ENCODE measurements at places on chromosomes 2 and 18.
A peak's percentile ranks its signal among the peaks of the same experiment; 100 is the strongest.

- no peak for DNase-seq
These were observed 638.6 kb upstream of the SLC39A10 start for GRCh38 chr2:195018462-195018861.

DNA sequence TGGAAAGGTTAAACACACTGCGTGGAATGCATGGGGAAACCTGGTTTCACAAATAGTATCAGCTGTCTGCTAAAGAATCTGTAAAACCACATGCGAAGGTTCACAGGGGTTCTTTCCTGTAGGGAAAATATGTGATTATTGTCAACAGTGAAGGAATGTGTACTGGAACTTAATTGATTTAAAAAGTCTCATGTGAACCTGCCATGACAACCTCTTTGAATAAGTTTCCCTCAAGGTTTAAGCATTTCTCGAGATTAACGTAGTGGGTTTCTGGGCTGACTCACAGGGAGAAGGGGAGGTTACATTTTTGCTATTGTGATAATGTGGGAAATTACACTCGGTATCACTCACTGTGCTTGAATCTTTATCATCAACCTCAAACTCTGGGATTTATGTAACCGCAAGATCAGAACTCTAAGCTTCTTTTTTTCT, 28.2 kb upstream of the IL1R1 start:
- DNase-seq = no peak

- no peak for DNase-seq
These were observed 4.6 kb downstream of the PPP1R7 start for GRCh38 chr2:241154915-241155314.

DNA sequence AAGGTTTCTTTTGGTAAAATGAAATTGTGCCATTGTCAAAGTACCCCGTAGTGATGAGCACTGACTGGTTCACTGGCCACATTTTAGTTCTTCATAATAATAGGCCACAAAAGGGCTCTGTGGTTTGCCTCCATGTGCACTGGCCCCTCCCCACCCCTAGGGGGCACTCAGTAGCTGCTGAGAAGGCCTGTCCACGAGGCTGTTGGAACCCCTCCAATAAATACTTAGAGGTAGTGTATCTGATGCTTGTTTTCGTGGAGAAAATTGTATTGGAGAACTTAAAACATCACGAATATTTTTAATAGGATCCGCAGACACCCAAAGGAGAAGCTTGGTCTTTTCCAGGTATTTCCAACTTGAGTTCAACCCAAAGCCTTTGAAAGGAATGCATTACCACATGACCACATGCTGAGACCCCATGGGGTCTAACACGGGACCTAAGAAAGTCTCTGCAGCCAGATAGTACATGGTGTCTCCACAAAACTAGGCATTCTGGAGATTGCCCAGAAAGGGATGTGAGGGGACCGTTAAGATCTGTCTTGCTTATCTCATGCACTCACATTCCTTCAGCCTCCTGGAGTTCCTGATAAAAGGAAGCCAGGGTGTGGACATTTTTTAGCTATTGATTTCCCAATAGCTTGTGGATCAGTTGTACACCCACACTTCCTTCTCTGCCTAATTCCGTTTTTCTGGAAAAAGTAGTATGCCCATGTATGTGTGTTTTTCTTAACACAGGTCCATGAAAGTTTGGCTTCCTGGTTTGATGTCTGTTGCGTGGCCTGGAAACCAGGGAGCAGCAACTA, 28.5 kb upstream of the NOSTRIN start:
- peak; percentile 46 for DNase-seq

- no peak for DNase-seq
These were observed 115.0 kb downstream of the CELF4 start for GRCh38 chr18:37450434-37451132.

DNA sequence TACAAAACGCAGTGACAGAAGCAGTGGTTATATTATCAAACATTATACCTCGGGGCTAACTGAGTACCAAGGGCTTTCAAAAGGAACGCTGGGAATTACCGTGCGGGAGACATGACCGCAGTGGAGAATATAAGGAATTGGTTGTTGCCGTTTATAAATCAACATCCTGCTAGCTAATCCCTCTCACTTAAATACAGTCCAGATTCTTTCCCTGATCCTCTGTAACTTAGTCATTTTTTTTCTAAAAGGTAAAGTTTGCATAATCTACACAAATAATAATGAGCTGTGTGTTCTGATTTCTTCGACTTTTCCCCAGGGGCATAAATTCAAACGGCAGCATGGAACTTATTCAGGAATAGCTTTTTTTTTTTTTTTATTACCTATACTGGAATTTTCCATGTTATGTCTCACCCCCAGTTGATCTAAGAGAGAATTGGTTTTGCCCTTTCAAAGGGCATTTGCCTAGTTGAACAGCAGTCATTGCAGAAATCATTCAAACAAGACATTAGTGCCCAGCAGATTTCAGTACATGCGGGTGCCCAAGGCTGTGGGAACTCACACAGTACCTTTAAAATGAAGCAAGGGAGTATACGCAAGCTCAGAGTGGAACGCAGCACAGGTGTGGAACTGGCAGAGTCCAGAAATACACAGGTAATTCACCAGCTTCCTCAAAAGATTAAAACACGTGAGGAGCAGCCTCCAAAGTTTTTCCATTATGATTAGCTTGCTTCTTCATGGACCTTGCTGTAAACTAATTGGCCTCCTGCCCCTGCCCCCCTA, 63.9 kb downstream of the SMIM21 start:
- peak; percentile 56 for DNase-seq

GRCh38 chr18:79950515-79951341, 725 bp downstream of the SLC66A2 start:
- DNase-seq = no peak

- DNase-seq = no peak
These were observed 189.5 kb upstream of the CYRIA start for GRCh38 chr2:16855183-16855582.

DNA sequence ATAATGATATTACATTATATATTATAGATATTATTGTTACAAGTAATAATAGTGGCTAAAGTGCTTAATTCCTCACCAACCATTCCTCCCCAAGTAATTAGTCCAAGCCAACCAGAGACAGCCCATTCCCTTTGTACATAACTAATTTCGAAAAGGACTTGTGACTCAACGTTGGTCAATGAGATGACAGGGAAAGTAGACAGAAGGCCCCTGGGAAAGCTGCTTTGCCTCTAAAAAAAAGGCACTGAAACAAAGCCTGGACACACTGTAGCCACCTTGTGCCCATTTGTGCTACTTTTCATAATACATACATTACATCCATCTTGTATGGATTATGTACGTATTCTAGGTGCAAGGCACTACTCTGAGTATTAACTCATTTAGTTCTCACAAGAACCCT, 28.8 kb downstream of the COLEC12 start:
- DNase-seq = no peak

- DNase-seq = no peak
These were observed 72.1 kb upstream of the LYPD6B start for GRCh38 chr2:148966438-148966758.

DNA sequence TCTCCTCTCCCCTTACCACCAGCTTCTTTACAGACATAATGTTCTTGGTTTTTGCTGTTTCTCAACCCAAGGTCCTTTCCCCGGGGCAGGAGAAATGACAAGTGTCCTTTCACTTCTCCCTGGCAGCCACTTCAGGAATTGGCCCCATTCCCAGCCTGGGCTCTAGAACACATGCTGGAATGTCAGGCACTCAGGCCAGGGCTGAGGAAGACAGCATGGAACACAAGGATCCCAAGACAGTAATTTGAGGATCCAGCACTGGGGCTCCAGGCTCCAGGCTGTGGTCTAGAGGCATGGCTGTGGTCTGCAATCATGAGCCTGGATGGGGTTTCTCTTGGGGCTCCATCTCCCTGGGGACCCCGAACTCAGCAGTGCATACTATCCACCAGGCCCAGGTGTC, 201.4 kb downstream of the CELF4 start:
- no peak for DNase-seq

DNA sequence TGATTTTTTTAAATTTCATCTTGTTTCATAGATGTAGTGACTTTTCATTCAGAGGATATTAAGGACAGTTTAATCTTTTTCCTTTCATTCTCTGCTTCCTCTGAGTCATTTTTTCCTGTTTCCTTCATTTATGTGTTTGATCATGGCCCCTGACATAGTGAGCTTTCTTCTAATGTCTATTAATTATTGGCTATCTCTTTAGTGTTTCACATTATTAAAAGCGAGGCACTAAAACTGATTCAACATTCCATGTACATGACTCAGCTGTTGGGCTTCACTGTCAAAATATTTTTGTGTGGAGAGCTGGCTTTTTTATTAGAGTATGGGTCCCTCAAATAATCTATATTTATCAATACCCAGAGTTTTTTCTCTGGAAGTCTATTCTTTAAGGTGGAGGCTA, 125.8 kb downstream of the THSD7B start:
- no peak for DNase-seq

- DNase-seq = no peak
These were observed 3.5 kb upstream of the EN1 start for GRCh38 chr2:118850901-118851415.

- DNase-seq = no peak
These were observed 18.1 kb upstream of the ANTXR1 start for GRCh38 chr2:68994864-68995263.

DNA sequence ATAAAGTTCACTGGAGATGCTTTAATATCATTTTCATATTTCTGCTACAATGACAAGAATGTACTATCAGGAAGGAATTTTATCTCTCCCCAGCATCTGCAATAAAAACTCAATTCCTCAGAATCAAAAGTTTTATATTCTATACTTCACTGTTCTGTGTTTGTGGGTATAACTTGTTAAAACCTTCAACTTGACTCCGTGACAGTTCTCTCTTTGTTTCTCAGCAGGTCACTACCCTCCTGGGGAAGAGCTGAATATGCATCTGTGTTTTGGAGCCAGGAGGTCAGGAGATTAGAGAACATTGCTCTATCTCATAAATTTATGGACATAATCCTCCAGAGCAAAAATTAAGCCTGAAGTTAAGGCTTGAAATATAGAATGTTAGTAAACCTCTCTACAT, 411.4 kb downstream of the TRIB2 start:
- DNase-seq = no peak

- no peak for DNase-seq
These were observed 66.6 kb downstream of the MTCL1 start for GRCh38 chr18:8771930-8772329.

DNA sequence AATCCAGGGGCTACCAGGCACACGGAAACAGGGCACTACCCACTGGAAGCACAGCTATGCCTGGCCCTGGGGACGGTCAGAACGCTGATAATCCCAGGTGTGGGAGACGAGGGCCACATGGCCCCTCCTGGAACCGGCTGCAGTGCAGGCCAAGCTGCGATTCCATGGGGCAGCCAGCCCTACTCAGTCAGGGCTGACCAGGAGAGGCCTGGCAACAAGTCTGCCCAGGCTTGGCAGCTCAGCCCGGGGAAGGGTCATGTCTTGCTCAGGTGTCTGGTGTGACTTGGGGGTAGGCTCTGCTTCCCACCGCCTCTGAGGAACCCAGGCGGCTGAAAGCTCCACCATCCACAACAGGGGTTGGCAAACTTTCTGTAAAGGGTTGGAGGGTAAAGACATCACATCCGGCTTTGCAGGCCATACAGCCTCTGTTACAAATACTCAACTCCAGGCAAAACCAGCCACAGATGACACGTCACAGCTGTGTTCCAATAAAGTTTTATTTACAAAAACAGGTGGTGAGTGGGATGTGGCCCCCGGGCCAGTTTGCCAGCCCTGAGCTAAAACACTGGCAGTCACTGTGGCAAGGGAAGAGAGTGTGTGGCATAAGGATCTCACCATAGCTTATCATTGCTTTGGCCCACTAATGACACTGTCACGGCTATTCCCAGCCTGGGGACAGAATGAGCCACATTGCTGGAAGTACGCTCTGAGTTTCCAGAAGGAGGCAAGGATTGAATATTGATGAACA, 85.2 kb downstream of the NDUFA10 start:
- DNase-seq = no peak

GRCh38 chr18:10376731-10377130, 77.7 kb upstream of the APCDD1 start:
- DNase-seq = no peak

DNA sequence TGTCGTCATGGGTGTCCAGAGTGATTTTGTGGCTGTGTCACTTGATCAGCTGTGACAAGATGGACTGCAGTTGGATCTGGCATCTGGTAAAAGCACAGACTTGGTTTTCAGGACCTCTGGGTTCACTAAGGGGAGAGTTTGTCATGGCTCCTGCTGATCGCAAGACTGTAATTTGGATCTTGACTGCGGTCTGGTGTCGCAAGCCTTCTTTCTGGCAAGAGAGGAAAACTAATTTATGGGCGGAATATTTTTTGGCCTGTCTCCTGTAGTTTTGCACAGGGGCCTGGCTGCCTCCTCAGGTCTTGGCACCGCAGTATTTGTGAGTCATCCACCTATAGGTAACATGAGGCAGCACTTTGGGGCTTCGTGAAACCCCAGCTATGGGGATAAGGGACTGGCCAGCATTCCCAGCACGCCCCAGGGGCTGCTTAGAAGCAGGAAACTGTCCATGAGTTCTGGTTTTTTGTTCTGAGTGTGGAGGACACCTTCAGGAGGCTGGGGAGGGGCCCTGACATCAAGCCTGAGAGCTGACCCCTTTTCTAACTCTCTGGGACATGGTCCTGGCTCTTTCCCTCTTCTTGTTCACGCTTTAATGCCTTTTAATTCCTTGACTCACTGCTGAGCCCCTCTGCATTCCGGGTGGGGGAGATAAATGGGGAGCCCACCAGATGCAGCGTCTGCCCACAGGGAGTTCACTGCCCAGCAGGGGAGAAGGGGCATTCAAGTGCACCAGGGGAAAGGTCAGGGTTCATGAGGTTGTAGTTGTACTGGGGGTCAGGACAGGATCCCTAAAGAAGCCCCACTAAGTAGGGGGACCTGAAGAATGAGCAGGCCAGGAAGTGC, 12.2 kb downstream of the SH3BP4 start:
- no peak for DNase-seq

DNA sequence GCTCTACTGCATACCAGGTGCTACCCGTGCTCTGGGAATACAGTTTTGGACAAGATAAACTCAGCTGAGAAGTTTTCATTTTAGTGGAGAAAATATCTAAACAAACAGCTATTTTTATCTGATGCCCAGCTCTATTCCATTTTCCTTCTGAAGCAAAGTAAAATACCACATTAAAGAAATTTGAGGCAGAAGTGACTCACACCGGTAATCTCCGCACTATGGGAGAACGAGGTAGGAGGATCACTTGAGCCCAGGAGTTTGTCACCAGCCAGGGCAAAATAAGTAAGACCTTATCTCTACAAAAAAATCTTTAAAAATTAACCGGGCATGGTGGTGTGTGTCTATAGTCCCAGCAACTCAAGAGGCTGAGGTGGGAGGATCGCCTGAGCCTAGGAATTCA, 416.2 kb upstream of the LYPD1 start:
- no peak for DNase-seq

DNA sequence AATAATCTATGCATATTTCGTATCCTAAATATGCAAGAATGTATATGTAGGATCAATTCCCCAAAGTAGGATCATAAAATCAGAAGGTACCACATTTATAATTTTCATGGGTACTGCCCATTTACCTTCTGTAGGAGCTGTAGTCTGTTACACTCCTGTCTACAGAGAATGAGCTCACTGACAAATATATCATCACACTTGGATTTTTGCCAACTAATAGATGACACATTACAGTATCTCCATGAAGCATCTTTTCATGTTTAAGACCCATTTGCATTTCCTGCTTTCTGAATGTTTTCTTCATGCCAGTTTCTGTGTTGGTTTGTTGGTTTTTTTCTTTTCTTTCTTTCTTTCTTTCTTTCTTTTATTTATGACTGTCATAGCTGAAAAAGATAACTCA, 70.9 kb upstream of the EML6 start:
- no peak for DNase-seq
